ENCODE measurements at places on chromosomes 3 and 15.

- DNase-seq, result no peak
Observed at GRCh38 chr3:19155375-19155774, 7.1 kb downstream of the KCNH8 start.

GRCh38 chr3:69505770-69506407 lies 120.0 kb upstream of the FRMD4B start:
- no peak for DNase-seq

- no peak for DNase-seq
Observed at GRCh38 chr15:71699977-71700376, 110.4 kb upstream of the NR2E3 start.

DNA sequence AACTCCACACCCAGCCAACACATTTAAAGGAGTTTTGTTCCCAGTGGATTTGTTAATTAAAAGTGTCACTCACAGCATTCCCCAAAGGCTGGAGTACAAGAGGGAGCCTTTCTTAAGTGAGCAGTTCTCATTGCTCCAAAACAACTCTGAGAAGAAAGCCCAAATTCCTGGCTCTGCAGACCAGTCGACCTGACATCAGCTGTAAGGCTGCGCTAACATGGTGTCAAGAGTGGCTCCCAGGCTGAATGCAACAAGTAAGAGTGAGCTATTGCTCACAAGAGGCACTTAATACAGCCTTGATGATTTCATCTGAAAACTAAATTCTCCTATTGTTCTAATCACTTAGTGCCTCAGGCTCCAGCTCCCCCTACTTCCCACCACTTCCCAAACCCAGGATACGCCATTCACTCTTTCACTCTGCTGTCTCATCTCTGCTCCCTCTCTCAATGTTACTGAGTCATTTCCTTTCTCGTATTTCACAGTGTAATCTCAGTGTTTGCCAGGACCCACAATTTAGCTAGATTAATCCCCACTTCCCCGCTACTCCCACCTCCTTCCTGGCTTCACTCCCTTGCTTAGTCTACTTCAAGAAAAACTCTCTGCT lies 81.8 kb downstream of the WWTR1 start:
- no peak for DNase-seq

GRCh38 chr3:149443545-149443912 lies 31.0 kb upstream of the TM4SF4 start:
- DNase-seq, result no peak

GRCh38 chr3:39910826-39911464 lies 101.5 kb downstream of the MYRIP start:
- no peak for DNase-seq

DNA sequence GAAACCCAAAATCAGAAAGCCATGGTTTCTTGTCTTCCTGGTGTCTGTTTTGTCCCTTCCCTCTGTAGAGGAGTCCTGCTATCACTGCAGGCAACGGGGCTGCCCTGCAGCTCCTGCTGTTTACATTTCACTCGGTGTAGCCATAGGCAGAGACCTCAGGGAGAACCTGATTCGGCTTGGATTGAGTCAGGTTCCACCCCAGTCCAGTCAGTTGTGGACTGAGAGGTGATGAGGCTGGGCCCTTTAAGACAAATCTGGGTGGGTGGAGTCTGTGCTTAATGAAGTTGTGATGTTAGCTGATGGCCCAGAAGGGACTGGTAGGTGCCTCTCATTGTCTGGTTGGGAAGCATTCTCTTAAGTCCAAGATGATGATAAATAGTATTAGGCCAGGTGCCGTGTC lies 35.7 kb downstream of the FLNB start:
- no peak for DNase-seq
